T-helper 17 cell (primary cell): ENCODE measurements at places on chromosomes 16 and 17. TPM values are rescaled to one million over a fixed set of nuclear protein-coding genes. Genes with fewer than 3 reads are reported as not detected.

Gene PLEKHM1
- 97.0 TPM for total RNA-seq

Gene SLC35G6
- not detected for total RNA-seq

Gene NPIPA1
- total RNA-seq = 89.9 TPM

Gene RDM1
- not detected for total RNA-seq

Gene GRAP
- 23.8 TPM for total RNA-seq

Gene ACBD4
- total RNA-seq = 13.6 TPM

Gene PPP1R1B
- 0.22 TPM for total RNA-seq

Gene TMEM231
- 5.3 TPM for total RNA-seq

Gene SLC16A13
- 3.3 TPM for total RNA-seq

Gene PABPN1L
- not detected for total RNA-seq

Gene SLC47A2
- total RNA-seq = not detected

Gene KRT16
- total RNA-seq = not detected

Gene SMPD3
- 0.99 TPM for total RNA-seq

Gene ABCC3
- 58.0 TPM for total RNA-seq

Gene RNF222
- 0.52 TPM for total RNA-seq

Gene GALK1
- total RNA-seq = 9.7 TPM

Gene FOXL1
- total RNA-seq = not detected

Gene SLC4A1
- total RNA-seq = not detected

Gene KRTAP4-1
- total RNA-seq = not detected

Gene TXNL4B
- 14.0 TPM for total RNA-seq

Gene CDC6
- 1.2 TPM for total RNA-seq

Gene ACAP1
- 702 TPM for total RNA-seq

Gene ZNF205
- total RNA-seq = not detected

Gene CCR7
- 165 TPM for total RNA-seq

Gene ECI1
- 15.2 TPM for total RNA-seq

Gene KRT40
- not detected for total RNA-seq

Gene NPIPA8
- 63.0 TPM for total RNA-seq

Gene ABCC12
- total RNA-seq = not detected

Gene UMOD
- not detected for total RNA-seq

Gene KRTAP17-1
- total RNA-seq = not detected

Gene ALOX15B
- not detected for total RNA-seq

Gene SPNS3
- total RNA-seq = 1.9 TPM

Gene RNU2-1
- total RNA-seq = 3,838 TPM

Gene CACNG4
- total RNA-seq = not detected

Gene TBC1D28
- total RNA-seq = not detected

Gene UQCRC2
- 169 TPM for total RNA-seq

Gene FSCN2
- total RNA-seq = 0.72 TPM

Gene APOH
- not detected for total RNA-seq

Gene DRC3
- total RNA-seq = not detected

Gene WNT9B
- total RNA-seq = not detected

Gene ARHGDIG
- total RNA-seq = not detected

Gene TMEM92
- not detected for total RNA-seq

Gene LHX1
- not detected for total RNA-seq

Gene RPS6KB1
- total RNA-seq = 86.6 TPM

Gene C16orf89
- total RNA-seq = not detected

Gene TBX6
- 0.94 TPM for total RNA-seq

Gene CDH15
- total RNA-seq = not detected

Gene KRTAP2-2
- total RNA-seq = not detected

Gene SLC12A3
- total RNA-seq = not detected

Gene TBC1D3D
- total RNA-seq = 7.4 TPM

Gene KRT24
- not detected for total RNA-seq

Gene ADAD2
- not detected for total RNA-seq
